ENCODE measurements at places on chromosomes 5 and 9.

- DNase-seq = no peak
Observed at GRCh38 chr5:111772456-111773122, 15.6 kb upstream of the NREP start.

DNA sequence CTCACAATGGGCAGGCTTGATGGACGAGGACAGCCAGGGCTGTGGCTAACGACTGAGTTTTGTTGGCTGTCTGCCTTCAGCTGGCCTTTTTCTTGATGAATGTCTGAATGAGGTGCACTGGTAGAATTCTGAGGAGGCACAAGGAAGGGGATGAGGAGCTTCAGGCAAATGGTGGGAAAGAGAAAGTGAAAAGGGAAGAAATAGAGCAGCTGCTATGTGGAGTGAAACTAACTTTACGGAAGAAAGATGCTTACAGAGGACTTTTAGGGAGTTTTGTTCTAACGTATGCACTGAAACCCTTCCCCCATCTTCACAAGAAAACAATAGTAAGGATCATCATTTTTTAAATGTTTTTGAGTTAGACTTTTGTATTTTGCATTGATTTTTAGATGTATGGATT is 45.3 kb downstream of the OR2K2 start:
- no peak for DNase-seq

GRCh38 chr5:127006744-127007143 is 23.6 kb downstream of the MARCHF3 start:
- no peak for DNase-seq

- no peak for DNase-seq
Observed at GRCh38 chr5:15385037-15385436, 114.9 kb upstream of the FBXL7 start.

DNA sequence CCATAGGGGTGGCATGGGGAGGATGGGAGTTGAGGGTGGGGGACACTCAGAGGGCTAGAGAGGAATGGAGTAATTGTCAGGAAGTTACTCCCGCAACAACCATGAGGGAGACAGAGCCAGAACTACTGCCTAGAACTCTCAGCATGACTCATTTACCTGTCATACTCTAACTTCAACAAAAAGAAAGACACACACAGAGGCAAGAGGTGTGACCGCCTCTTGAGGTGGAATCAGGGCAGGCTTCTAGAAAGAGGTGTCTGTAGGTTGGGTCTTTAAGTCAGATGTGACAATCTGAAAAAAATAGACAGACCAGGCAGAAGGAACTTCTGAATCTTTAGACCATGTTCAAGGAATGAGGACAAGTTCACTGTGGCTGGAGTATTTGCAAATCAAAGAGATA is 73.4 kb downstream of the GABBR2 start:
- DNase-seq = no peak
